Kidney epithelial cell (primary cell): ENCODE measurements at places on chromosomes 2 and 18.

- DNase-seq: peak; percentile 93
Measured at GRCh38 chr2:237465515-237466148, 21.4 kb upstream of the MLPH start.

DNA sequence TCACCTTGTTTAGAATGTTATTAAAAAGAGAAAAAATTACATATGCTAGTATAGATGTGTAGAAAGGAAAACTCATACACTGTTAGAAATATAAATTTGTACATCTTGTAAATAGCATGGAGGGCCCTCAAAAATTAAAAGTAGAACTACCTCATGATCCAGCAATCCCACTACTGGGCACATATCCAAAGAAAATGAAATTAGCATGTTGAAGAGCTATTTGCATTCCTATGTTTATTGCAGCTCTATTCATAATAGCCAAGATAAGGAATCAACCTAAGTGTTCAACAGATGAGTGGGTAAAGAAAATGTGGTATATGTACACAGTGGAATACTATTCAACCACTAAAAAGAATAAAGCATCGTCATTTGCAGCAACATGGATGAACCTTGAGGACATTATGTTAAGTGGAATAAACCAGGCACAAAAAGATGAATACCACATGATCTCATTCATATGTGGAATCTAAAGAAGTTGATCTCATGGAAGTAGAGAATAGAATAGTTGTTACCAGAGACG lies 251.5 kb upstream of the THUMPD2 start:
- no peak for DNase-seq

DNA sequence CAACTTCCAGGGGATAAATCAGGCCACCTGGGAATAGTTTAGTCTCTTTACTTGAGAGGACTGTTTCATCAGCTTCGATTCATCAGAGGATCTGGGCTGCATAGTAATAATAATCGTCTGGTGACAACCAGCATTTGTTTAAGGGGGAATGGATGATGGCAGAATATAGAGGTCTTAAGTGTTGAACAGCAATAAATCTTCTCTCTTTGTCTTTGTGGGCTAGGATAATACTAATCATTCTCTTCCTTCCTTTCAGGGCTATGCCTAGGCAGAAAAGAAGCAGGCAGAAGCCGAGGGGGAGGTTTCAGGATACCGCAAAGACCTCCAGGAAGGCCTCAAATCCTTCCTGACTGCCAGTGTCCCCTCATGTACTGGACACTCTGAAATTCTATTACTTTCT lies 150.4 kb upstream of the GAREM1 start:
- DNase-seq: no peak

DNA sequence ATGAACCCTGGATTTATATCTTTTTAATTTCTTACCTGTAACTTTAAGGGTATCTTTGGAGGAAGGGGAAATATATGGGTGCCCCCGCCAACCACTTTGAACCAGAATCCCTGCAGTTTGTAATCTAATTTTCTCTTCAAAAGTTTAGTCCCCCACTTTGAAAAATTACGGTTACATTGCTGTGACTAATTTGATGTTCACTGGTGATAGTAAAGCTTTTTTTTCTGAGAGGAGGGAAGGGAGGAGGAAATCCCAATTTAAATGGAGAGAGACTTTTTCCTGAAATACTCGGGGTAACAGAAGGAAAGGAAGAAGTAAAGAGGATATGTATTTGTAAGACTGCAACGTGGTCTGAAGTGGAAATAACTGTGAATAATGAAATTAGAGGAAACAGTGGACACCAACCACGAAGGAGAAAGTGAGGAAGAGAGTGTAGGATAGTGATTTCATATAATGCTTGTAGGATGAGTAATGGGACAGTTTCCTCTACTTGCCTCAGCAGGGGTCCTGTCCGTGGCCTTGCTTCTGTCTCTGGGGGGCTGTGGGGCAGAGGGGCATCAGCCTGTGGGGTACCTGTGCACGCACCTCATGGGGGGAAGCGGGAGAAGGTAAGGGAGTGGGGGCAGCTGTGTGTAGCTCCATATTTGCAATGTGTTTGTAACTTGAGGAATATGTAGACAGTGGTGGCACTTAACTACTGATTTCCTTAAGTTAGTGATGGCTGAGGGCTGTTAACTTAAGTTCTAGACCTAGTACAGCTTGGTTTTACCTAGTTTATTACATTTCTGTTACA lies 161.1 kb downstream of the LTBP1 start:
- DNase-seq: no peak

DNA sequence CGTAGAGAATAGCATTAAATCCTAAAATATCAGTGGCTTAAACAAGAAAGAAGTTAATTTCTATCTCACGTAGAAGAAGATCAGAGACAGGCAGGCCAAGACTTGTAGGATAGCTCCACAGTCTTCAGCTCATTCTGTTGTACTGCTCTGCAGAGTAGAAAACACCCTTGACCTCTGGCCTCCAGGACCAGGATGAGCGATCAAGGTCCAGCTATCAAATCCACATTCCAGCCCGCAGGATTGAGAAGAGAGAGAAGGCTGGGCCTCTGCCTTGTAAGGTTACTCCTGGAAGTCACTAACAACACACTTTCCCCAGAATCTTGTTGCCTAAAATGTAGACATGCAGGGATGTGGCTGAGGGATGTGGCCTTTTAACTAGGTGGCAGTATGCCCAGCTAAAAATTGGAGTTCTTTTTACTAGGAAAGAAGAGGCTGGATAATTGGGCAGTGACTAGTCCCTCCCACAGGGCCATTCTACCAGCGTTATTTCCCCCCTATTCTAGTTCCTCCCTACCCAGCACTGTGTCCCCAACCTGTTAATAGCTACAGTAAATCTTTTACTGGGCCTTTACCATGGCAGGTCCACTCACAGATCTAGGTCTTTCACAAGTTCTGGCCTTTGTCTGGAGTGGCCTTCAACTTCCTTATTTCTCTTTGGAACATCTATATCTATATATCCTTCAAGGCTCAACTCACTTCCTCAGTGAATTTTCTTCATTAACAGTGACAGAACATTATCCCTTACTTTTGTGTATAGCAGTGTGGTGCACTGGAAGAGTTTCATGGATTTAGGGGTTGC lies 165.0 kb downstream of the DIS3L2 start:
- no peak for DNase-seq

DNA sequence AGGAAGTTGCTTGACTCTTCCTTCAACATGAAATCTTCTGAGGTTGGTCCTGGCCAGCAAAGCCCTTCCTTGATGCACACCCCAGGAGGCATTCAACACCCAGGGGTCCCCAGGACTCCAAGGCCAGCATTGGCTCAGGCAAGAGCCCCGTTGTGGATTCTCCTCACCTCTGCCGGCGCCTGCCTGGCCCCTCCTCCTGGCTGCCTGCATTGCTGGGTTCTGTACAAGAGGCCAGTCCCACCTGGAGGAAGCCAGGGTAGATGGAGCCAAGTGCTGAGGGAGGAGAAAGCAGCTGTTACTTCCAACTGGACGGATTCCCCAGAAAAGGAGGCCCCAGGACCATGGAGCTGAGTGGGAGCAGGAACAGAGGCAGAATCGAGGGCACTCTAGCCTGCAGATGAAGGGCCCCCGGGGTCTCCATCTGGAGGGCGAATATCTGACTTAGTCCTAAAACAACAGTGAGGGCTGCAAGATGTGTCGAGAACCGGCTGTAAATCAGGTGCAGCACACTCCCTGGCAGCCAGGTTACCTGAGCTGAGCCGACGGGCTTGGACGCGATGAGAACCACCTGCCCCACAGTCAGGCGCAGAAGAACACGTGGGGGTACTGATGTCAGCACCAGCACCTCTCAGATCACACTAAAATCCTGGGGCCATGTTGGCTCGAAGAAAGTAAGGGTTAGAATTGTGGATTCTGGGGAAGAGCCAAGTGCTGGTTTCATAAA lies 399.6 kb upstream of the SALL3 start:
- no peak for DNase-seq

GRCh38 chr2:52253416-52253980 lies 1221.6 kb upstream of the NRXN1 start:
- DNase-seq: no peak

DNA sequence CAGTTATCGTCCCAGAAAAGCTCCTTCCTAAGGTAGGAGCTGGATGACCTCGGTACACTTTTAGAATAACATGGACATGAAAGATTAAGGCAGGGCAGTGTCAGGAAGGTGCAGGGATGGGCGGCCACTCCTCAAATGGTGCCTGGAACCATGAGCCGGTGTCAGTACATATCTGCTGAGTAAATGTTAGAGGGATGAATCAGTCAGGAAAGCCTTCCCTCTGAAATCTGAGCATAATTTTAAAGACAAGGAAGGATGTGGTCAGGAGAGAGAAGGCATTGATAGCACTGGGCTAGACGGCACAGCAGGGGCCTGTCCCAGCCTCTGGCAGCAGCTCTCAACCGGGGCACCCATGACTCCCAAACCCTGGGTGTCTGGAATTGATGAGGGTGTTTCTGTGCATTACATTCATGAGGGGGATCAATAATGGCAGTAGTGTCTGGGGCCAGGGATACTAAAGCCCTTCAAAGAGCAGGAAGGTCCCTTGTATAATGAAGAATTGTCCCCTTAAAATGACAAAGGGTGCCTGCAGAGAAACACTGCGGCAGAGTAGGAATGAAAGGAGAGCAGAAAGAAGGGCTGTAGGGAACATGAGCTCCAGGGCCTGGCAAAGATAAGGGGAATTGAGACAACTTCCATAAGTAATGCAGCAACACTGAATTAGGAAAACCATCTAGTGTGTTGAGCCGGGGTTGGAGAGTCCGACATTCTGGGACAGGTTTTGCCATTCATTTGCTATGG lies 162.3 kb upstream of the REV1 start:
- no peak for DNase-seq

GRCh38 chr2:156199588-156199987 lies 132.9 kb downstream of the NR4A2 start:
- no peak for DNase-seq
